Fibroblast of skin of left quadriceps (primary cell): ENCODE measurements at places on chromosomes 3 and 15.

DNA sequence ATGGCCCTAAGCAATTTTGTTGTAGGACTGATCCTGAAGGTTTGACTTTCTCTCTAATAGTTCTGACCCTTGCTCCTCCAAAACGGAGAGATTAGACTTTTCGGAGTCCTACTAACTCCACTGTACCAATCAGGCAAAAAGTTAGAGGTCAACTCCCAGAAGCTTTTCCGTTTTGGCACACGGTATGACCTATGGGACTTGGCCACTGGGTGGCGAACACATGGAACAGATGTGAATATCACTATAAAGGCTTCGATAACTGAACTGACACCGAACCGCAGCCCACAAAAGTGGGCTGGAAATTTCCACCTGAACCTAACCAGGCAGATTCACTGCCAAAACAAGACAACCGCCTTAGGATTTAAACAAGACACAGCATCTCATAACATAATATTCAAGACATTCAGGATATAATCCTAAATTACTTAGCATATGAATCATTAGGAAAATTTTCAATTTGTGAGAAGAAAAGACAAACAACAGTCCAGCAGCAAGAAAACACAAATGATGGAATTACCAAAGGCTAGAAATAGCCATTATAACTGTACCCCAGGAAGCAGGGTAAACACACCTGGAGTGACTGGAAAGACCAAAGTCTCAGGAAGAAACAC, 12.2 kb upstream of the TM2D3 start:
- DNase-seq, result no peak

- no peak for DNase-seq
Observed at GRCh38 chr3:175422744-175423143, 563.6 kb downstream of the NAALADL2 start.

- no peak for DNase-seq
Observed at GRCh38 chr3:78285032-78285728, 1245.3 kb downstream of the ROBO2 start.

- no peak for DNase-seq
Observed at GRCh38 chr3:185365291-185366073, 2.5 kb downstream of the MAP3K13 start.

DNA sequence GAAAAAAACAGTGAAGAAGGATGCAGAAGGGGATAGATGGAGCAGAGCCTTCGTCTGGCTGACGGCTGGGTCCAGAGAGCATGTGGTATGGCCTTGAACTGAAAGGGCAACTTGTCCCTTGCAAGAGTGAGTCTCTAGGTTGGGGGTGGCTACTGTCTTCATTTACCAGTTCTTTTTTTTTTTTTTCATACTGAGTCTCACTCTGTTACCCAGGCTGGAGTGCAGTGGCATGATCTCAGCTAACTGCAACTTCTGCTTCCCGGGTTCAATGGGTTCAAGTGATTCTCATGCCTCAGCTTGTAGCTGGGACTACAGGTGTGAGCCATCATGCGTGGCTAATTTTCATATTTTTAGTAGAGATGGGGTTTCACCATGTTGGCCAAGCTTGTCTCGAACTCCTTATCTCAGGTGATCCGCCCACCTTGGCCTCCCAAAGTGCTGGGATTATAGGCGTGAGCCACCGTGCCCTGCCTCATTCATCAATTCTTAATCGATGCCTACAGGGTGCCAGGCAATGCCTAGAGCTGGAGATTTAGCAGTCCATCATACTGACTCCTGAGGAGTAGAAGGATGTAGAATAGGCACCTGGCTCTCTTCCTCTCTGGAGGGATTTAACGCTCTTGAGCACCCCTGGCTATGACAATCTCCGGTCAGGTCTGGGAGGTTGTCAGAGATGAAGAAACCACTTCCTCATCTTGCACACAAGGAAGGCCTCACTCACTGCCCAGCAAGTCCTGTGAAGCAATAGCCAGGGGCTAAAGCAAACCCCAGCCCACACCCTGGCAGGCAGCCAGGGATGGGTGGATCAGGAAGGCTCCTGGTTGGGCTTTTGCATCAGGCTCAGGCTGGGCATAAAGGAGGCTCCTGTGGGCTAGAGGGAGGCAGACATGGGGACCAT, at the start of gene CAMP:
TSS of gene CAMP (plus strand) at position 880 of the 898 bp plus-strand sequence. CDS start at position 897, 17 bp downstream.
- DNase-seq, result no peak

DNA sequence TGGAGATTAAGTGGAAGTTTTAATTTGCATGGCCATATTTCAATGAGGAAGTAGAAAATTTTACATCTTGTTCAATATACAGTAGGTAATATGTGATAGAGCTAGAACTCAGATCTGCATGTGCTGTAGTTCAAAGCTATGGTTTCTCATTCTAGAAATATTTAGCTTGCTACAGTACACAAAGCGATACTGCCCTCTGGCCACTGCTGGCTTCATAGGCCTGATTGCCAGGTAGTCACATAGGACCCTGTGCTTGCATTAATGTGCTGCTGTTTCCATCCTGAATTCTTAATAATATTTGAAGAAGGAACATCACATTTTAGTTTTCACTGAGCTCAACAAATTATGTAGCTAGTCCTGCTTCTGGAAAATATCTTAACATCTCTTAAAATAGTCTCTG, 87.0 kb downstream of the PLSCR2 start:
- no peak for DNase-seq

DNA sequence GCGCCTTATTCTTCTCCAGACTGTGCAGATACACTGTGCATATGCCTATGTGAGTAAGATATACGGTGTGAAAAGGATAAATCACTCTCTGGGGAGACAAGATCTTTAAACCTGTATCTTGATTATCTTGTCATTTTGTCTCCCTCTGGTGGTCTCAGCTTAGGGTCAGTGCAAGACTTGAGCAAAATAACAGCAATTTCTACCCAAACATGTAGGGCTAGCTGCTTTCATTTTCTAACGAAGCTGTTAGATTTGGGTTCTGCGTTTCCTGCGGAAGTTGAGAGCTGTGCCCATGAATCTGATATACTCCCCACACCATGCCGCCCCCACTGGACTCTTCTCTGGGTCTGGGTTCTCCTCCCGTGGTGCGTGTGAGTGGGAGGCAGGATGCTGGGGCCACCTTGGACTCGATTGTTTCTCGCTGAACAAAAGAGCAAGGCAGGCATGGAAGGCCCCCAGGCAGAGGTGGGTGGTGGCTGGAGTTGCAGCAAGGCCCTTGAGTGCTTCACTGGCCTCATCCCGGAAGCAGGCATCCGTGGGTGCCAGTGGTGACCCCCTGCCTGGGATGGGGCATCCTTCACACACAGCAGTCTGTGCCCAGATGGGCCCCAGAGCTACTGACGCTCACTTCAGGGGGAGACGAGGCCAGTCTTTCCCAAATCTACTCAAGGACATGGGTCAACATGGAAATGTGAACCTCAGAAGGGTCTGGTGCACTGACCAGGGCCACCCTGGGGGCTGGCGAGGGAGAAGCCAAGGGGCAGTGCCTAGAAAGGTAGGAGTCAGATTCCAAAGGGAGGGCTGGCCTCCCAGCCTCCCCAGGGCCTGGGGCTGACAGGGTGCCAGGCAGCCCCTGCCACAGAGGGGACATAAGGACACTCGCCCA, 179.6 kb downstream of the NSMCE3 start:
- DNase-seq, result no peak

DNA sequence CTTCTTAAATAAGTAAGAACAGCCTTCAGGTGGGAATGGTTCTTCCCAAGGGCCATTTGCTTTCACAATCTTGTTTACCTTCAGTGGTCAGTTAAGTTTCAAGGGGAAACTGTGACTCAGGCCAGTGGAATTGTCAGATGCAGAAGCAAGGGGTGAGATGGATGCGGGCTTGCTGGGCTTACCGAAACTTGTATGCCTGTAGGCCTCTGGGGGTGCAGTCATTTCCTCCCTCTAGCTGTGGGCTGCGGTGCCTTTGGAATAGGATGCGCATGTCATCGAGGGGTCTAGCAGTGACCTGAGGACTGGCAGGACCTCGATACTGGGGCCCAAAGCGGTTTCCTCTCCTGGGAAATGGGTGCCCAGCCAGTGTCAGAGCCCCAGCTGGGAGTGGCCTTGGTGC, 121.6 kb downstream of the EEFSEC start:
- peak; percentile 32 for DNase-seq

DNA sequence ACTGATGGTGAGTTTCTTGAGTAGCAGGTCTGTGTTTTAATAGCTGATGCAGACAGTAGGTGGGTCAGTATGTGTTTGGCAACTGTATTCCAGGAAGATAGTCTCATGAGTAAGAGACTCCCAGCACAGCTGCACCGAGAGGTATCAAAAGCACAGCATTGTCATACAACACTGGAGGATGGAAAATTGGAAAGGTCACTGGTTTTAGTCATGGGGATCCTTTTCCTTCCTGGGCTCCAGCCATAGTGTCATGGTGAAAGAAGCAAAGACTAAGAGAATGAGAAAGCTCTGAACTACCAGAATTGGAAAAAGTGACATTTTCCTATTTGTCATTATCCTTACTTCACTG, 61.5 kb downstream of the P3H2 start:
- no peak for DNase-seq
